ENCODE measurements at places on chromosomes 7 and 10.

GRCh38 chr7:99447943-99448342 lies 9.2 kb downstream of the CPSF4 start:
- no peak for DNase-seq

DNA sequence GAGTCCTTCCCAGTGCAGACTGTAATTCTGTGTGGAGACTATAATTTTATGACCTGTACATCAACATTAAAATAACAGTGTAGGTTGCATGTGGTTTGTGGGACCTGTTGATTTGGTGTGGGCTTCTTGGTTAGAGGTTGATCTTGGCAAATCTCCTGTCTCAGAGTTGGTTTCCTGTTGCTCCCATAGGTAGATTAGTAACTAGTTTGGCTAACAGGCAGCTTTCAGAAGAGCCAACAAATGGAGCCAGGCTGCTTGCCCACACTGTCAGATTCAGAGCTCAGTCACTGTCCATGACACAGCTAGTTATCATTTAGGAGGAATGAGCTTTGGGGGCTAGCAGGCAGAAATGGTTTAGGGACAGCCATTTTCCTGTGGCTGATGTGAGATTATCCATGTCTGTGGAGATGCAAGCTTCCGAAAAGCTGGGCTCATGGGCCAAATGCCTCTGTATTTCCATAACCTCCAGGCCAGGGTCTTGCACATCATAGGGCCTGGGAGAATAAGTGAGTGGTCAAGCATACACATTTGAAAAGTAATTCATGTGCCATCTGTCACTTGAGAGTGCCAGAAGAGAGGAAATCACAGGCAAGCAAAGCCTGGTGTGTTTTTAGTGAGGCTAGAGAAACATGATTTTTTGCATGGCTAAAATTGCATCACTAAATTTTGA lies 33.4 kb downstream of the CCM2 start:
- no peak for DNase-seq

DNA sequence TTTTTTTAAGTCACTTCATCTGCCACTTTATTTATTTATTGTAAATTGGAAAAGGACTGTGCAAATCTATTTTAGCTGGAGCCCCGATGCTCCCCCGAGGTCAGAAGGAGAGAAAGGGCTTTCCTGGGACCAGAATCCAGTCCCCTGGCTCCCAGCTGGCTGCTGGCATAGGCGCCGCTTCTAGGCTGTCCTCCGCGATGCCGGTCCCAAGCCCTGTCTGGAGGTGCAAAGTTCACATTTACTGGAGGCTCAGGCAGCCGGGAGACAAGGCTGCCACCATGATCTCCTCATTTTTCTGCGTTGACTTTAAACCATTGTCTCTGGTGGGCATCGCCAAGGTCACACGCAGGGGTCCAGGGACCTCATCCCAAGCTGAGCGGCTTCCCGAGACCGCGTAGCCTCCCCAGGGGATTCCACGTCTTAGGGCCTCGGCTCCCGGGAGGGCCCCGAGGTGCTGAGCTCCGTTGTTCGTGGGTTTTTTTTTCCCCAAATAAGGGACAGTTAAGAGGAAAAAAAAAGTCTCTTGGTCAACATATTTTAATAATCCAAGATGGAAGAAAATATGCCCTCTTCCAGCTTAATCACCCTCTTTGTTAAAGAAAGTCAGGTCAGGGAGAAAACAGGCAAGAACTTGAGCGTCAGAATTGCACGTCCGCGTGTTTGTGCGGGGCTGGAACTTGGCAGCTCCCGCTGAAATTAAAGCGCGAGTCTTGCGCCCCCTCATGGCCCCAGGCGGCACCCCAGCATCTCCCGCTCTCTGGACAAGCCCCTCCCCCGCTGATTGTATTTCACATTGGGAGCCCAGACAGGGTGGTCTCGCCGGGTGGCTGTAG lies 11.9 kb downstream of the RGR start:
- DNase-seq, result peak; percentile 76

GRCh38 chr7:104934665-104935064 lies 79.3 kb upstream of the KMT2E start:
- DNase-seq, result no peak

- DNase-seq, result no peak
These were observed 82.6 kb upstream of the CDC14C start for GRCh38 chr7:48841739-48842138.

DNA sequence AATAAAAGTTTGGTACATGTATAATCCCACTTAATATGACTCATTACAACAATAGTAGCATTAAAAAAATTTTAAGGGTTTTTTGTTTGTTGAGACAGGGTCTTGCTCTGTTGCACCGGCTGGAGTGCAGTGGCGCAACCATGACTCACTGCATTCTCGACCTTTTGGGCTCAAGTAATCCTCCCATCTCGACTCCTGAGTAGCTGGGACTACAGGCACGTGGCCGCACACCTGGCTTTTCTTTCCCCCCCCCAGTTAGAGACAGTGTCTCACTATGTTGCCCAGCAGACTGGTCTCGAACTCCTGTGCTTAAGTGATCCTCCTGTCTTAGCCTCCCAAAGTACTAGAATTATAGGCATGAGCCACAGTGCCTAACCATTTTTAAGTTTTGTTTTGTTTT lies 40.7 kb downstream of the KMT2C start:
- DNase-seq, result no peak

GRCh38 chr7:55288070-55288824 lies 76.9 kb upstream of the LANCL2 start:
- DNase-seq, result no peak

- no peak for DNase-seq
These were observed 43.8 kb downstream of the PDE6C start for GRCh38 chr10:93656155-93656554.

DNA sequence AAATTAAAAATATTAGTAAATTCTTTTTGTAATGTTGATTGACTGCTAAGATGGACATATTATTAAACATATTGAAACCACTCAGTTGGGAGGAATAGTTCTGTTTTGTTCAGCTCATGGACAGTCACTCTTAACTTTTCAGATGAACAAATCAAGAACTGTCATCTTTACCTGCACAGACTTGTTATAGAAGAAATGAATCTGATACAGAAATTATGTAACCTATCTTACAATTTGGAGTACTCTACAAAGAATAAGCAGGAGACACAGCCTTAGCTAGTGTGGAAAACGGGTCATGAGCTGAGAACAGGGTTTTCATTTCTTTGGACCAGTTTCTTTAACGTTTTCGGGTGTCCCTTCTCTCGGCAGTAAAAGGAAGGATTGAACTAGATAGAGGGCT lies 1.2 kb upstream of the ANLN start:
- no peak for DNase-seq

DNA sequence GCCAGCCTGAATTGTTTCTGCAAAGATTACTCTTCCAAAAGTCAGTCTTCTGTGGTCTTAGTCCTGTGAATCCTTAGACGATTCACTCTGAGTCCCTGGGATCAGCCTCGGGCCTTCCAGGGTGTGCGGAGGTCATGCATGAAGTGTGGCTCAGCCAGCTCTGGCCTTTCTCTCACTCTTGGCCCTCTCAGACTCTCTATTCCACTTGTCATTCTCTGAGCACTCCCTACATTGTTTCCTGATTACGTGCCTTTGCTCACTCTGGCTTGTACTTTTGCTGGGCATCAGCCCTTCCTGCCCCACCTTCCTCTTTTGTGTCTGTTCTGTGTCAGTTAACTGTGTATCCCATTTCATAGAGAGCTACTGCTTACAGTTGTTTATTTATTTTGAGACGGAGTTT lies 36.0 kb downstream of the CCNY start:
- peak; percentile 31 for DNase-seq

- no peak for DNase-seq
These were observed 537.4 kb upstream of the PFKP start for GRCh38 chr10:2529945-2530344.

DNA sequence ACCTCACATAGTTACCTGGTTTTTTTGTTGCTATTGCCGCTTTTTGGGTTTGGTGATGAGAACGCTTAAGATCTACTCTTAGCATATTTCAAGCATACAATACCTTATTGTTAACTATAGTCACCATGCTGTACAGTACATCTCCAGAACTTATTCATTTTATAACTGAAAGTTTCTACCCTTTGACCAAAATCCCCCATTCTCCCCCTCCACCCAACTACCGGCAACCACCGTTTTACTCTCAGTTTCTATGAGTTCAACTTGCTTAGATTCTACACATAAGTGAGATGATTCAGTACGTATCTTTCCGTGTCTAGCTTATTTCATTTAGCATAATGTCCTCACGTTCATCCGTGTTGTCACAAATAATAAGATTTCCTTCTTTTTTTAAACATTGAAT lies 86.7 kb upstream of the IL6 start:
- no peak for DNase-seq

DNA sequence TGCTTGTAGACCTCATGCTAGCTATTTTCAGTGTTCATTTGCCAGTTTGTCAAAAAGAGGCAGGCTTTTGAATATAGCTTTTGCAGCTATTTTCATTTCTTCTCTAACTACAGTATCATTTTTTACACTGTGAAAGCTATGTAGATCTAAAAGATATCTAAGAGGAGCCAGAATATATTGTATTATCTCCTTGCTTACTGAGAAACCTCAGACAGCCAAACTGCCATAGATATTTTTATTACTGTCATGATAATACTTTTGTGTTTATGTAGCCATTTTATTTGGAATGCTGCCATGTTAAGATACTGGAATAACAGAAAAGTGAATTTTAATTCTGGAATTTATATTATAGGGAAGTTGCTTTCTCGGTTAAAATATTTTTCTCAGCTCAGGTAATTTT lies 37.2 kb downstream of the ANKIB1 start:
- DNase-seq, result no peak

DNA sequence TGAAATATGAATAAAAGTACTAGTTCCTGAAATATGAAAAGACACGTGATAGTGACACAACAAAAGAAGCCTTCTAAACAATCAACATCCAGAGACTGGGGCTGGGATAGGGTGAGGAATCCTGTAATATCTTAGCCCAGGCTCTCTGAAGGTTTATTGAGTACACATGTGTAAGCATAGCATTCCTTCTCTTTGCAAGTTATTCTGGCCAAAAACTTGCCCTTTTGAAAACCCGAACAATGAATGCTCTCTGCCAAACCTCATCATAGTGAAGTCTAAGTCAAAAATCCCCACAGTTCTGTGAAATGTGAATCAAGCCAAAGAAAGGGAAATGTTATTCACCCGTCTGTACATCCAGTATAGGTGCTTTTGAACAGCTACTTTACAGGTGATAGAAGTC lies 11.6 kb downstream of the SEMA3D start:
- no peak for DNase-seq

- no peak for DNase-seq
These were observed 104.0 kb downstream of the HIPK2 start for GRCh38 chr7:139673762-139674161.

GRCh38 chr7:158759245-158759614 lies 54.6 kb upstream of the NCAPG2 start:
- DNase-seq, result no peak

DNA sequence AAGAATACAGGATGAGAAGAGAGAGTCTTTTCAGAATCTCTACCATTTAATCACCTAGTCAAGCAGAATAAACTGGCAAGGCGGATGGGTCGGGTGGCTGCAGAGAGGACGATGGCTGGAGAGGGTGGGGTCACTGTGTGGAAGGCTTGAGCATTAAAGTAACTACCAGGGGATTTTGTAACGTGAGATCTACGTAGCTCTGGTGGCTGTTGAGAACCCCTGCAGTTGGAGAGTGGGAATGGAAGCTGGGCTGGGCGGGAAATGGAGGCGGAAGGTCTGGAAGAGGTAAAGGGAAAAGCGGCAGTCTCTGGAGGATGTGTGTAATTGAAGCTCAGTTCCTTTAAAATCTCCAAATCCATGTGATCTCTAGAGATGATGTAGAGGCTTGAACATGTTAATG lies 135.0 kb downstream of the GATA3 start:
- no peak for DNase-seq

Measured in psoas muscle (tissue), 8 donors.